AG04449 (cell line): ENCODE measurements at places on chromosomes 2 and 18.

- DNase-seq = peak; percentile 77
These were observed 217.7 kb downstream of the LRRTM1 start for GRCh38 chr2:80086831-80087230.

DNA sequence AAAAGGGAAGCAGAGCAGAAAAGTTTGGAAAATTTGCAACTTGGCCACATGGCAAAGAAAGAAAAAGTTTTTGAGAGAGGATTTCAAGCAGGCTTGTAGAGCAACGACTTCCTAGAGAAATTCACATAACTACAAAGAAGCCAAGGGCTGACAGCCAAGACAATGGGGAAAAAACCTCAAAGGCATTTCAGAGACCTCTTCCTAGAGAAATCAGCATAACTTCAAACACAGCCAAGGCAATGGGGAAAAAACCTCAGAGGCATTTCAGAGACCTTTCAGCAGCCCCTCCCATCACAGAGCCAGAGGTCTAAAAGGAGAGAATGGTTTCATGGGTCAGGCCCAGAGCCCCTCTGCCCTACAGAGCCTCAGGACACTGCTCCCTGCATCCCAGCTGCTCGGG lies 7.2 kb downstream of the ADI1 start:
- DNase-seq = no peak

DNA sequence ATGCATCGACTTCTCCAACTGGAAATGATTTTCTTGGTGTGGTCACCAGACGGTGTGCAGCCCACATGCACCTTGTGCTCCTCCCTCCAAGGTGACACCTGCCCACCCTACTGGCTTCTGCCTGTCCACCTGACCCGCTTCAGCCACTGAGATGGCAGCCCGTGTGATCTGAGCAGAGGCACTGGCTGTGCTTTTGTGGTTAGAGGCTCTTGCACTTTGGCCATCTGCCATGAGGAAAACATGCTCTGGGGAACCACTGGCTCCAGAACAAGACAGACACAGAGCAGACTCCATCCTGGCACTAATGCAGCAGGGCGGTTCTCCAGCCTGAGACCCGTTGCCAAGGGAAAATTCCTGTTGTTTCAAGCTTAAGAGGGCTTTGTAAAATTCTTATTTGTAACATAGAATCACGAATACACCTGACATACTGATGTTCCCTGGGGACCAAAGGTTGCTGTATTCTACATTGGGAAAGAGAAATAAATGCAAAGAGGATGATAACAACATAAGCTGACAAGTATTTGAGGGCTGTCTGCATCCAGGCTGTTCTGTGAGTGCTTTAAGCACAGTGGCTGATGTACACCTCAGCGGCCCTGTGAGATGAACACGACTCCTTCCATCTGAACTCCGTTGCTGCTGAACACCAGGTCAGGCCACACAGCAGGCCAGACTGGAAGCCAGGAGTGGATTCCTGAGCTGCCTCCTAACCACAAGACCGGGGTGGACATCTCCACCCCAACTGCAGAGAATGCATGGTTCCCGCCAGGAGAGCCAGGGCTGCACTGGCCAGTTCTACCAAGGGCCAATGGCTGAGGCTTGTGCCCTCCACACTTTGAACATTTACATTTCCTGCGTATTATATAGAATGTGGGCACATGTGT lies 820.4 kb downstream of the GALR1 start:
- DNase-seq = no peak

- no peak for DNase-seq
These were observed 52.6 kb downstream of the PPP4R1 start for GRCh38 chr18:9561759-9562158.

DNA sequence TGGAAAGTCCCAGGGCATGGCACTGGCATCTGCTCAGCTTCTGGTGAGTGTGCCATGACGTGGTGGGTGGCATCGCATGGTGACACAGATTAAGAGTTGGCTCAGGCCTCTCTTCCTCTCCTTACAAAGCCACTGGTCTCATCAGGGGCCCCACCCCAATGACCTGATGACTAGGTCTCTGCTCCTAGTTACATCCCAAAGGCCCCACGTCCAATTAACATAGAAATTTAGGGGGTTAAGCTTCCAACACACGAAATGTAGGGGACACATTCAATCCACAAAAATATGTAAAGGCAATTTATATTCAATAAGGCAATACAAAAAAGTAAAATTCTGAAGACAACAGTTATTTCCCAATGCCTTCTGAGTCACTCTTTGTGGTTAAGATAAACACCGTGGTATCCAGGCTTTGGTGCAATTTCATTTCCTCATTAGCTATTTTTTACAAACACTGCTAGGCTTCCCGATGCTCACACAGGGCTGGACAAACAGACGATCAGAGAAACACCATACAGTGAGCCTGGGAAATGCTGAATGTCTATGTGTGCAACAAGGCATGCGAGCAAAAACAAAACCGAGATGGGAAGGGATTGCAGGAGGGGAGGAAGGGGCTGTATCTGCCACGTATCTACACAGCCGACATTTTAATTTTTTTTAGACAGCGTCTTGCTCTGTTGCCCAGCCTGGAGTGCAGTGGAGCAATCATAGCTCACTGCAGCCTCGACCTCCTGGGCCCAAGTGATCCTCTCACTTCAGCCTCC lies 67.2 kb downstream of the MBP start:
- peak; percentile 65 for DNase-seq

DNA sequence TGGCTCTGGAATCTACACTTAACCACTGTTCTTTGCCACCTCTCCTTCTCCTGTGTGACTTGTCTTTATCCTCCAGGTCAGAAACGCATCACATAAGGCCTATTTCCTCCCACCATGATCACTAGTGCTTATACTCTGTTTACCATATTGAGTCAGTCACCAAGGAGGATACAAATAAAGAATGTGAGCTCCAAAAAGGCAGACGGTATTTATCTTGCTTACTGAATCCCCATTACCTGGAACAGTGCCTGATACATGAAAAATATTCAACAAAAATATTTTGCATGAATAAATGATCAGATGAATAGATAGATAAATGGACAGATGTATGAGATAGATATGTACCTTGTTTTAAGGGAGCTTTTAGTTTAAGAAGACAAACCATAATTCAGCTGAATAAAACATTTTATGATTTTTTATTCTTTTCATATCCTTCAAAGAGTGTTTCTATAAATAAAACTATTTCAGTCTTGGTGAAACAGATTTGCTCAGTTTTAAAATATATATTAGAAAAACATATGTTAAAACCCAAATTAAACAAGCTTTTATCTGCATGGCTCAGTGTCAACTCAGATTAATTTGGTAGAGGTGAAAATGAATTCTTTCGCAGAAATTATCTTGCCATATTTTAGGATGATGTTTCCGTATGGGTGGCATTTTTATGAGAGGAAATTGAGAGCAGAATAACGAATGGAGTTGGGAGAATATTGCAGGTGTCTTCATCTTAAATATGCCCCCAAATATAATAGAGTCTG lies 799.9 kb downstream of the DCC start:
- DNase-seq = no peak

GRCh38 chr18:217532-218336 lies 50.1 kb downstream of the THOC1 start:
- DNase-seq = no peak

DNA sequence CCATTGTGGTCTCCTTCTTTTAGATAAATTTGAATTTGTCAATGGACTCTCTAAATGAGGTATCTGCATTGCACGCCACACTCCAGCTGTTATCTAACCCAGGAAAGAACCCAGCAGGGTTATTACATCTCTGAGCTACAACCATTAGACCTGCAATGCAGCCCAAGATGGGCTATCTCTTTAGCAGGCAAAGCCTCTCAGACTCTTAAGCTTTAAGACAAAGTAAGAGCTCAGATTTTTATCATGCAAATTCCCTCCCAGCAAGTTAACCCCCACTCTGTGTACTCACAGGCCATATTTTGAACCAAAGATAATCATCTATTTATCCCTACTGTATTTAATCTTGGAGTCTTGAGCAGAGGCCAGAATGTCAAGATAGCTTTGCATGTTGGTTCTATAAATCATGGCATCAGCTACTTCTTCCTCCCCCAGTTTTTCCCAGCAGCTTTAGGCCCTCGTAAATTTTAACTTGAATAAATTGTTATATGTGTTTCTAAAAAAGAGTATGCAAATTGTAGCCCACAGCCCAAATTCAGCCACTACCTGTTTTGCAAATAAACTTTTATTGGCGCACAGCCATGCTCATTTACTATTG lies 273.7 kb upstream of the PKDCC start:
- no peak for DNase-seq

GRCh38 chr18:56574861-56575260 lies 63.5 kb downstream of the TXNL1 start:
- DNase-seq = no peak

DNA sequence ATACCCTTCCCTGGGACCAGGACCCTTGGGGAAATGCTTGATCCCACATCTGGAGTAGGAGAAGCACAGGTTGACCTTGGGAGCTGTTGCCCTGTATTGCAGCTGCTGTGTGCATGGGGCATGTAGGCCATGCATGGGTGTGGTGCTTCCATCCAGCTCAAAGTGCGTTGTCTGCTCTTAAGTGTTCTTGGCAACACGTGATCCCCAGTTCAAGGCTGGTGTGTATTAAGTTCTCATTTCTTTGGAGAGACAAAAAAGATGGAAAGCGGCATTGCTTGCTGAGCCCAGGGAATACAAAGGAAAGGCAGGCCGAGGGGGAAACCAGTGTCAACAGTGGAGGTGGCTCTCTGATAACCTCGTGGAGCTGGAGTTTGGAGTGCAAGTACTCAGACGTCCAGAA lies 110.7 kb downstream of the RTP5 start:
- DNase-seq = no peak

DNA sequence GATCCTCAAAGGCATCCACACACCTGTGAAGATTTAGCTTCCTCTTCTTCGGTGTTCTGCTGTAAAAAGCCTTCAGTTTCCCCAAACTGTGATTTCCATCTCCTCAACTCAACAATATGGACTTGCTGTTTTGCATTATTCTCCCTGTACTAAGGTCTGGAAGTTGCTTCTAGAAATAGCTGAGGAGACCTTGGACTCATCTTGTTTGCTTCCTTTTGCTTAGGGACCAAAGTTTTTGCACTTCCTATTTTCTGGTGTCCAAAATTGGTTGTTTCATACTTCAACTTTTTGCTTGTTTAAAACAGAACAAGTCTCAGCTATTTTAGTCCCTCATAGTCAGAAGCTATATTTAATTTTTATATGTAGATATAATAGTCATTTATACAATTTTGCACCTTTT lies 201.9 kb upstream of the COPS8 start:
- DNase-seq = no peak

DNA sequence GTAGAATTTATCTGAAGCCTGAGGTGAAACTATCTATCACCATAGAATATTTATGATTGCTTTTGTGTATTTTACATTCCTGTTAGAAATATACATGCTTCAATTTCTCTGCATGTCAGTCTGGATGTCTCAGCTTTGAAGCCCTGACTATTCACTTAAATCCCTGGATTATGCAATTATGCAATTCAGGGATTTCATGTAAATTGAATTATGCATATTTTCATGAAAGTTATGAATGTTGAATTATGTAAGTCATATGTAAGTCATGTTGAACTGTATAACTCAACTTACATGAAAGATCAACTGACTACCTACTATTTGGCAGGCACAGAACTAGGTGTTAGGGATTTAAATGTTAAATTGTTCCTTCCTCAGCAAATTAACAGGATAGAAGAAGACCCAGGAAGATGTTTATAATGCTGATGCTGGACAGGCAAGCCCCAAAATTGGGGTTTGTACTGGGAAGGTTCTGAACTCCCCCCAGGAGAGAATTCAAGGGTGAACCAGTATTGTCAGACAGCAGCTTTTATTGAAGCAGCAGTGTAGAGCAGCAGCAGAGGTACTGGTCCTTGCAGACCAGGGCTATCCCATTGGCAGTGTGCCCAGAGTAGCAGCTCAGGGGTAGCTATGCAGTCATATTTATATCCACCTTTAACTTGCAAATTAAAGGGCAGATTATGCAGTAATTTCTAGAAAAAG lies 236.5 kb downstream of the ZNF804A start:
- DNase-seq = no peak

- no peak for DNase-seq
These were observed 35.5 kb upstream of the ST6GAL2 start for GRCh38 chr2:106921451-106921850.

GRCh38 chr2:6538607-6539006 lies 327.1 kb downstream of the CMPK2 start:
- DNase-seq = no peak

- DNase-seq = no peak
These were observed 5.0 kb downstream of the MGAT5 start for GRCh38 chr2:134258684-134259388.

DNA sequence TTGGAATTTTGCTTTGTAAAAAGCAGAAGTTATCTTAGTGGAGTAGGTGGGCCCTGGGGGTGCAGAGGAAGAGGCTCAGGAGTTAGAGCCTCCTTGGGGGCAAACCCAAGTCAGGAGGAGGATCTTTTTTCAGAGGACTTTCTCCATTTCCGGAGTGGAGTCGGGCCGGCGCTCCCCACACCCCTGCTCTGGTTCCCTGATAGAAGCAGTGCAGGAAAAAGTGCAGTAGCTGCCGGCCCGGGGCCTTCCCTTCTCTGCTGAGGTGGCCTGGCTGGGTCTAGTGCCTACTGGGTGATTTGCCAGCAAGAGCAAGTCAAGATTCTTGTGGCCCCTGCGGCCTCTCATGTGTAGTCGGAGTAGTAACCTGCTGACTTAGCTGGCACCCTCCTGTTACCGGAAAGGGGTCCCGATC lies 124.2 kb upstream of the HS6ST1 start:
- no peak for DNase-seq

GRCh38 chr2:30706534-30707303 lies 100.5 kb downstream of the CAPN13 start:
- no peak for DNase-seq

GRCh38 chr2:134220344-134220974 lies 33.4 kb upstream of the MGAT5 start:
- DNase-seq = no peak

DNA sequence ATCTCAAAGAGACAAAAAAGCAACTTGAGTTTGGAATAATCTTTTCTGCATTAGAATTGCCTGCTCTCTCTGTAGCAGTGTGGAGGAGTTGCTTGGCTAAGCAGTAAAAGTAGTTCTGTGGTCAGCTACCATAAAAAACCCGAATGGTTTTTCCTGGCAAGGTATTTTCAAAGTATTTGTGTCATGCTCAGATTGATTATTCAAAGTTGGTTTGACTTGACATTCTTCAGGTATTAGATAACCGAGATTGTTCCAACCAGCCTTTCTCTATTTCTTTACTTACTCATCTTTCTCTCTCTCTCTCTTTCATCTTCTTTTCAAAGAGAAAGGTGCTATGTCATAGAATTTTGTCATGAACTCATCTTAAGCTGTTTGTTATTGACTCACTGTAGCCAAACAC lies 404.9 kb downstream of the CPS1 start:
- no peak for DNase-seq
